ENCODE measurements at places on chromosomes 2 and 18.

DNA sequence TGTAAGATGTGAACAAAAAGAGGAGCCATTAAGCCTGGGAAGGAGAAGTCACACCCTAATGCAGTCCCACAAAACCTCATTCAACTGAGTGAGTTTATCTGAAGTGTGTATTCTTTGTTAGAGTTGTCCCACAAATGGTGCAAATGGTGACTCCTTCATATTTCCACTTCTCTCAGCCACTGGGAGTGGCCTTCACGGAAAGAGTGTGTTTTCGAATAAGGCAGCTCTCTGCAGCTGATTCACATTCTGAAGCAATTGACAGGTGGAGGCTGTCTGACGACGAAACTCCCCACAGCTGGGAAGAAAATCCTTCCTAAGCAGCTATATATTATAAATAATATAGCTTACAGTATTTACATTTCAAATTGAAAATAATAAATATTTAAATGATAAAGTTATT is 318.8 kb upstream of the TMEFF2 start:
- DNase-seq = no peak

GRCh38 chr2:3097804-3098203 is 279.8 kb downstream of the EIPR1 start:
- DNase-seq = no peak

- DNase-seq = peak; percentile 12
These were observed 343.6 kb upstream of the SYT4 start for GRCh38 chr18:43620936-43621335.

GRCh38 chr2:211367293-211367692 is 810.9 kb downstream of the CPS1 start:
- no peak for DNase-seq

DNA sequence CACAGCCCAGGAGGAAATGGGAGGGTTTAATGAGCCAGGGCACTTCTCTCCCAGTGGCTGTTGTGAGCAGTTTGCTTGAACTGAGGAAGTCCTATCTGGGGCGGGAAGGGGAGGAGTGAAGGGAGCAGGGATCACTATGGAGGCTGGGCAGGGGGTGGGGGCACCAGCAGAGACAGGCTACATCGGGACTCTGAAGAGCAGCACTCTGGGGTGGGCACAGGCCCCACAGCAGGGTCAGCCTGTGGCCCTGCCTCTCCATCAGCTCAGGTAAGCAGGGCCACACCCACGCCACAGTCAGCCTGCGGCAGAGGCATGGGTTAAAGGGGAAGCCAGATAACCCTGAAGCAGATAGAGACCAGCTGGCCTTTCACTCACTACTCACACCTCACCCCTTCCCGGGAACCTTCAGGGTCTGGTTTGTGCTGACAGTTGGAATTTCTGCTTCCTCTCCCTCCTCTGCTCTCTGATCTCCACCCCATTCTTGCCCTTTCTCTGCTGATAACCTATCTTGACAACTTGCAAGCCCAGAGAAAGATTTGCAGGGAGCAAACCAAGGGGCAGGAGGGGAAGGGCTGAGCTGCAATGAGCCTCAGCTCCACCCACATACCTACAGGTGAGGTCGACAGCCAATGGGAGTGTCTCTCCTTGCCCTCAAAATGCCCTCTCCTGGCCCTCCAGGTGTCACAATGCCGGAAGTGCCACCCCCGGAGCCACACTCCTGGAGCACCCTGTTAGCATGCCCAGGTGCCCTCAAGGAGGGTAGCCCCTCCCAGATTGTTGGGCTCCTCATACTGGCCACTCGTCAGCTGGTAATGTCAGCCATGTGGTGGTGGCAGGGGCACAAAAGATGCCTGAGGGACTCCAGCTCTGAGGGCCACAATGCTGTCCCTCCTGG is 3.7 kb downstream of the SIGLEC15 start:
- no peak for DNase-seq

DNA sequence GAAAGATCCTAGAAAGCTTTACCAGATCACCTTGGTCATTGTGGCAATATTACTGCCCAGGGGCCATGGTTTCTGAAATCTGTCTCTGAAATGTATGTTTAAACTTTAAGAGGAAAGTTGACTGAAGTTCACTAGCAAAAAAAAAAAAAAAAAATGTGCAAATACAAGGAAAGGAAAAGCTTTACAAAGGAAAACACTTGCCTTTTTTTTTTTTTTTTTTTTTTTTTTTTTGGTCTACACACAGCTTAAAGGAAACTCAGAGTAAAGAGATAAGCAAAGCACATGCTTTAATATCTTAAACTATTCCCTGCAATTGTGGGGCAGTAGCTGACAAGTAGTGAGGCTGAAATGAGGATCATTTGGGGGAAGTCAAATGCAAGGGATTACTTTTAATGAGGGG is 174.2 kb upstream of the EPAS1 start:
- DNase-seq = no peak

DNA sequence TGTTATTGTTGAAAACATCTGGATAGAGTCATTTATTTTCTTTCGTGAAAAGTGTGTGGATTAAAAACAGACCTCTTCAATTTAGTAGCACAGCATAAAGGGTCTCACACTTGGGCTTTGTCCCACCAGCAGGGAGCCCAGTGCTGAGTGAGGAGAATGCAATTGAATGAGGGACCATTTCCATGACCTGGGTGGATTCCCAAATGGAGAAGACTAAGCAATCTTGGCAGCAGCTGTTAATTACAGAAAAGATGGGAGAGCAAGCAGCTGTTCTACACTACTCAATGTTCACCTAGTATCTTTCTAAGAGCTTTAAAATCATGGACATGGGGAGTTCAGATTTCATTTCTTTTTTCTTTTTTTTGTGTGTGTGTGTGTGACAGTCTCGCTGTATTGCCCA is 121.8 kb upstream of the FN1 start:
- DNase-seq = no peak

- DNase-seq = no peak
These were observed 44.6 kb downstream of the DPP4 start for GRCh38 chr2:162029287-162029901.

DNA sequence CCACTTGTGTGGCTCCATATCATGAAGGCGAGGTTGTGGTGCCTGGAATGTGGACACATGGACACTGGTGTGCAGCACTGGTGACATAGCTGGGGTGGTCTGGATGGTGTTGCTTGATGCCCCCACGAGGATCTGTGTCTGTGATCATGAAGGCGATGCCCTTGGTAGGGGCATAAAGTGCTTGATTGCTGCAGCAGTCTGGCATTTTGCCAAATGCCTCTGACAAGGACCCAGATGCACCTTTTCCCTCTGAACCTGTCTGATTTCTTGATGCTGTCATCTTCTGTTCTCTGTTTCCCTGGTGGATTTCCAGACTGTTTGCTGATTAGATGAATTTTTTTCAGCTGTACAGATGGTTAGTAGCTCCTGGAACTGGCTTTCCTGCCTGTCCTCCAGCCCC is 752.0 kb upstream of the HS6ST1 start:
- DNase-seq = no peak

GRCh38 chr18:58922995-58923394 is 58.3 kb downstream of the ZNF532 start:
- DNase-seq = no peak

GRCh38 chr2:181780047-181780651 is 99.8 kb upstream of the NEUROD1 start:
- DNase-seq = no peak

GRCh38 chr18:61765097-61765496 is 127.7 kb downstream of the RNF152 start:
- no peak for DNase-seq

DNA sequence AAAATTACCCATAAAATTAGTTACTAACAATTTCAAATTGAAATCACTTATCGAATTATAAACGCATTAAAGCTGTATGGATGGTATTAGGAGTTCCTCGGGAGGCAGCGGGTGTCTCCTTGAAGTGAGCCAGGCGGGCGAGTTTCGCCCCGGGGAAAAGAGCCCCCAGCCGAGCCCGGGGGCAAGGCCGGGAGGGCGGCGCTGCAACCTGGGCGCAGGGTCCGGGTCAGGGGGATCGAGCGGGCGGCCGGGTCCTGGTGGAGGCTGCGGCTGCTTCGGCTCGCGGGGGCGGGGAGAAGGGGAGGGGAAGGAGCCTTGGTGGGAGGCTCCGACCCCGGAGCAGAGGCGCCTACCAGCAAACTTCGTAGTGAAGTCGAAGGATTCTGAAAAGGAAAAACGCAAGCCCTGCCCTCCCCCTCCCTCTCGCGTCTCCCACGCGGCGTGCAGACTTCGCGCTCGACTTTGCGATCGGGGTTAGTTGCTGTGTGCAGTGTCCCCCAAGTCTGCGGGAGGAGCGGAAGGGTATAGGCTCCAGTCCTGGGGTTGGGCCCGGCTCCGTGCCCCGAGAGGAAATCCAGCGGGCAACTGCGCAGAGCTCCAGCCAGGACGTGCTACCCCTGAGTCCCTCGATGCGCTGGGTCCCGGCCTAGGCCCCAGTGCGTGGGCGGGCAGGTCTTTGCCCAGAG is 140.8 kb downstream of the MEIS1 start:
- DNase-seq = no peak

- DNase-seq = no peak
These were observed 35.4 kb downstream of the PSD4 start for GRCh38 chr2:113209011-113209645.

DNA sequence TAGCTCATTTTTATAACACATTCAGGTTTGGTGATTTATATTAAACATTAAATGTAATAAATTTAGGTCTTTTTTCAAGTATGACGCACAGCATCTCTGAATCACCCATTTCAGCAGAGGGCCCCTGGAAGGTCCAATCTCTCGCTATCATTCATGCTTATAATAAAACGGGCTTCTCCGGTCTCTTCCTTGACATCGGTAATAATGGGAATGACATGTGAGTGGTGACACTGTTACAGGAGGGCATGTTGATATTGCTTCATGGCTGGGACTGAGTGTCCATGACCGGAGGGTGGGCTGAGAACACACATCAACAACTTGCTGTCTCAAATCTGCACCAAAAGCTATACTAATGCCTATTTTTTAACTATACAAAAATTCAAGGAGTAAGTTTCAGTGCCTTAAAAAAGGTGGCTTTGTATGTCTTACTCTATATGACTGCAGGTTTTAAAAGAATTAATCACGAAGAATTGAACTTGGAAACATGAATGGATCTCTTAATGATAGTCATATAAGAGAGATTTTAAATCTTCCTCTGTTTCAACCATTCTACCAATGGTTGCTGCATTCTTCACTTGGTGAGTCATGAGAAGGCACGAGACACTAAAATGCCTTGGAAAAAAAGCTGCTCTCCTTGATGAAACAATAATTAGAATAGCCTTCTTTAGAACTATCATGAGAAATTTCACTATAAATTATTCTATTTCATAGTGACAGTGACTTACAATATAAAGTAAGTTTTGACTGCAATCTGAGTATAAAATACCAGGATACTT is 101.9 kb upstream of the NRP2 start:
- DNase-seq = no peak

- DNase-seq = no peak
These were observed 226.9 kb downstream of the VAPA start for GRCh38 chr18:10140461-10141282.

GRCh38 chr18:5057386-5058348 is 139.4 kb downstream of the AKAIN1 start:
- DNase-seq = peak; percentile 44

DNA sequence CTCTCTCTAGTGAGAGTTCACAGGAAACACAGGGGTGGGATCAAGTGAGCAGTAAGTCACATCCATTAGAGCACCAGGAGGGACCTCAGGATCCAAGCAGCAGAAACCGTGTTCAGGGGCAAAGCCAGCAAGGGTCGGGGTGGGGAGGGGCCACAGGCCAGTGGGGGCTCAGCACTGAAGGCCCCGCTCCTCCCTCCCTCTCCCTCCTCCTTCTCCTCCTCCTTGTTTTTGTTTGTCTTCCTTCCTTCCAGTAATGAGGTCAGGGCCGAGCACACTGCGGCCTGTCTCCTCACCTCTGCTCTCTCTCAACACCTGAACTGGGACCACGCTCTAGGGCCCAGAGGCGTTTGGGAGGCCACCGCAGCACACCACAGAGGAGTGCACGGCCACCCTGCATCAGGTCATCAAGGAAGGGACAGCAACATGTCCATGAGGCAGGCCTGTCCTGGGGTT is 20.9 kb downstream of the MTERF4 start:
- no peak for DNase-seq

DNA sequence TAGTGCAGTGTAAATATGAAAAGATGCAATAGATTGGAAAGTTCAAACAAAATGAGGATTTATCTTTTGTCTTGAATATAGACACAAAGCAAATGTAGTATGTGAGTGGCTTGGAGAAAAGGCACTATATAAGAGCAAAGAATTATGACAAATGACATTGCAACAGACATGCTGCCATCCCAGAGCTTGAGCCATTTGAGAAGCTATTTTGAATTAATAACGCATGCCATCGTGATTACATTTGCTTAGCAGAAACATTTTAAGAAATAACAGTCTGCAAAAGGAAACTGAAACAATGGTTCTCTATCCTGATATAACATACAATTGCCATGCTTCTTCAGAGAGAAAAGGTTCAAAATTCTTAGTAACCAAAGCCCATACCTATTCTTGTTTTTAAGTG is 677.1 kb downstream of the ZEB2 start:
- DNase-seq = no peak

- DNase-seq = peak; percentile 93
These were observed at the start of gene TMX3 for GRCh38 chr18:68714712-68715496. Gene TMX3, minus strand, starts transcription at chr18:68715108. Its CDS starts 127 bp downstream, at chr18:68714981.

- no peak for DNase-seq
These were observed 75.4 kb downstream of the DYSF start for GRCh38 chr2:71528749-71529148.

- DNase-seq = no peak
These were observed 78.6 kb upstream of the HPCAL1 start for GRCh38 chr2:10223932-10224720.

DNA sequence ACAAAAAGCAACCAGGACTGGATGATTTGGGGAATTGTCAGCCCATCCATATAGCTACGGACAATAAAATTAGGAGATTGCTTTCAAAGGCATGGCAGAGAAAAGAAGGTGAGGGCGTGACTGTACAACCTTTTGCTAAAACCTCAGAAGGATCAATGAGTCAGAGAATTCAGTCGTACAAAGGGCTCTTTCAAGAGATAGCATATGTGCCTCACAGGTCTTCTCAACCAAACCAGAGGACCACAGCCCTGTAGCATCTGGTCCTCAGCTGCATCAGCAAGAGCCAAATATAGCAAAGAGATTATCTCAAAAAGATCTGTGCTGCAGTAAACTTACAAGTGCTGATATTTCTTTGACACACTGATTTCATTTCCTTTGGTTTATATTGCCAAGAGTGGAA is 149.9 kb upstream of the RAB6C start:
- DNase-seq = no peak

- DNase-seq = no peak
These were observed 83.2 kb upstream of the CYP1B1 start for GRCh38 chr2:38159191-38159590.
